CD4-positive, alpha-beta T cell treated with Interleukin-21 for 1 hour (primary cell): ENCODE measurements at places on chromosomes 5 and 9.

DNA sequence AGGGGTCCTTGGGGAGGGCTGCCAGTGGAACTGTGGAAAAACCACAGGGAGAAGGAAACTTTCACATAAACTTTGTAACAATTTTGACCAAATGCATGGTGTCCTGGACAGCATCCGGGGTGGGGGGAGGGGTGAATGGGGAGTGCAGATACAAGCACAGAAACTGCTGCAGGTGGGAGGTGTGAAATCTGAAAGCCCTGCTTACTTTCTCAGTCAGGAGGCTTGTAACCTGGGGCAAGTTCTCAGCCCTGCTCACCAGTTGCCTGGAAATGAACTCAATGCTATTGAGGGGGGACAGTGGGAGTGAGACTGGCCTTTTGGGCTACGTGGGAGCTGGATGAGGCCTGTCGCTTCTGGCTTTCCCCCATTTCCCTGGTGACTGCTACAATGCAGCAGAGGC lies 694.5 kb upstream of the ZNF608 start:
- no peak for DNase-seq

DNA sequence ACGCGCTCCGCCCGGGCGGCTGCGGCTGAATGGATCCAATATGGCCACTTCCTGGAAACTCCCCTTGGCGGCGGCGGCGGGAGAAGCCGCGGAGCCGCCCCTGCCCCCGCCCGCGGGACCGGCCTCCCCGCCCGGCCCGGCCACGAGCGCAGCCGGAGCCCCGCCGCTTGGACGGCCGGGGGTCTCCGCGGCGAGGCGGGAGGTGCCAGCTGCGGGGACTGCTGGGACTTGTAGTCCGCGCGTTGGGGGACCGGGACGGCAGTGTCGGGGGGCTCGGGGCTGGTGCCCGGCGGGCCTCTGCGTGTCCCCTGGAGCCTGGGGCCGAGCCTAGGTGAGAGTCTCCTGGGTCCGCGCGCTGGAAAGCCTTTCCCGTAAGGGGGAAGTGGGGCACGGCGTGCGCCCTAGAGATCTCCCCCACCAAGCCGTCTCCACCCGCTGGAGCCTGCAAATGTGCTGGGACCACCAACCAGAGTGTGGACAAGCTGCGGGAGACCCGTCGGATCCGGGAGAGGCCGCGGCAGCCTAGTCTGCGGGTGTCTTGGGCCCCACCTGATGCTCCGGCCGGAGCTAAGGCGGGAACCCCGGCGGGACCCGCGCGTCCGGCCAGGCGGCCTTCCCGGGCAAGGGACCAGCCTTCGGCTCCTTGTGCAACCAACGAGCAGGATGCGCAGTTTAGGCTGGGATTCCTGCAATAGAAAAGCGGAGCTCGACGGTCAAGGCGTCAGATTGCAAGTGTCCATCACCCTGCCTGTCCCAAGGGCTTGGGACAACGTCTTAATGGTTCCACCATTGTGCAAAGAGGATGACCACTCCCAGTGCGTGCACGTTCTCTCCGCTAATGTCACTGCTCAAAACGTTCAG lies at the start of gene SEPTIN8:
SEPTIN8 (minus strand) TSS at position 31 of the 861 bp plus-strand sequence. CDS start 102 bp downstream, outside the sequence.
- peak; percentile 56 for DNase-seq

GRCh38 chr9:37542895-37543294 lies 33.3 kb downstream of the FBXO10 start:
- no peak for DNase-seq

- no peak for DNase-seq
These were observed 307.0 kb upstream of the TLE4 start for GRCh38 chr9:79264511-79265355.

DNA sequence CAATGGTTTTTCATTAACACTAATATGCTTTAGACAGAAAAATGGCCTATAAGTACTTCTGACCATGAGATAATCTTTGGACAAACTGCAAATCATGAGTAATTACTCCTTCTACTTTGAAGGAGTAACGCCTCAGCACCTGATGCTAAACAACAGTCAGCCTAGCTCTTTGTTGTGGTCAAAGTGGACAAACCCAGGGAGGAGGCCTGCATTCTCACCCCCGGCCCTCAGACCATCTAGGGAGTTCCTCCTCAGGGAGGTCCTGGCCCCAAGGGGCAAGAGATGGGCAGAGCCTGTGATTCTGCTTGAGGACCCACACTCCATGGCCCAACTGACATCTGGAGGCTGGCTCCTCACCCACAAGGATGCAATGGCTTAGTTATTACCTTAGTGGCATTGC lies 48.2 kb upstream of the ANGPTL2 start:
- no peak for DNase-seq

- DNase-seq: peak; percentile 33
These were observed 34.3 kb upstream of the CAST start for GRCh38 chr5:96627792-96628398.

DNA sequence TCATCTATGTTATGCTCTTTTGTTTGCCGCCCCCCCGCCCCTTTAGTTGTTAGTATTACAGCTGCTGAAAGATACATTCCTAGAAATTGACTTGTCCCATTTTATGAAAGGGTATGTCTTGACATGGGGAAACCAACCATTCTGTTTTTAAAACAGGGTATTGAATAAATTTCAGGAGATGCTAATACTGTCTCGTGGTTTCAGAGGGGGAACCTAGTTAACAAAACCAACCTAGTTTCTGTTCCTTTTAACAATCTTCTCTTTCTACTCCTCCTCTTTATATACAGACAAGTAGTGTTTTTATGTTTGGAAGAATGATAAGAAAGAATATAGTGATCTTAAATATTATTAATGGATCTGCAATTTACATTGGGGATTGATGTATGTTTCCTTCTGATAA lies 3.5 kb downstream of the PIP5K1B start:
- no peak for DNase-seq
